ENCODE measurements at places on chromosomes 16 and 17.

DNA sequence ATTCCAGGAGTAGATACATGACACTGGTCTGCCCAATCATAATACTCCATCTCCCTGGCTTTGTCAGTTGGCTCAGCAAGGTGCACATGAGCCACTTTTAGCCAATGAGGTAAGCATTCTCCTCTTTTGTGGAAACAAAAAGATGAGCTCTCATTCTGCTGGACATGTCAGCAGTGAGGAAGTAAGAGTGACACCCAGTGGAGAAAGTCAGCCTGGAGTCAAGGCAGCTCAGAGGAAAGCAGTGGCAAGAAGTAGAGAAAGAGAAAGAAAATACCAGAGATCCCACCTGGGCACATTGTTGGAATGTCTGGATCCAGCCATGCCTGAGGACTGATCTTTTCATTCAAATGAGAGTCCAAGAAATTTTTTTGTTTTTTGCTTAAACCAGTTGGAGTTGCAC is 496.9 kb upstream of the C16orf82 start:
- peak; percentile 32 for DNase-seq
- no peaks in the 10 kb centered on the region for H3K4me1 ChIP-seq
- H3K36me3 ChIP-seq: no peaks in the 10 kb centered on the region
- H3K4me3 ChIP-seq: no peak overlapping the region
- no peaks in the 10 kb centered on the region for H3K27me3 ChIP-seq
- no peak overlapping the region for H3K27ac ChIP-seq

DNA sequence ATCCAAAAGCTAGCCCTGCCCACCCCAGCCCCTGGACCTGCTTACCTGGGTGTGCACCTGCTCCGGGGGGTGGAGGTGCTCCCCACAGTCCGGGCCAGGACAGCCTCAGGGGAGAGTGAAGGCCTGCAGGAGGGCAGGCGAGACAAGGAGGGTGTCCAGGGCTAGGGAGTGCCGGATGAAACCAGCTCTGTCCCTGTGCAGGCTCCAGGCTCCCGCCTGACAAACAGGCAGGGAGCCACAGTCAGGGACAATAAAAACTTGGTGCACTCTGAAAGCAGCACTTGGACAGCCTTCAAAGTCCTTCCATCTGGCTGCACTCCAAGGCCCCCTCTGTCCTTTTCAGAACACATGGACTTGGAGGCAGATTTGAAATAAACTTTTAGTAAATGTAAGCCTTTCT is 3.9 kb downstream of the PAQR4 start:
- no peak overlapping the region for H3K27ac ChIP-seq
- no peak for DNase-seq
- H3K36me3 ChIP-seq: no peaks in the 10 kb centered on the region
- H3K27me3 ChIP-seq: no peaks in the 10 kb centered on the region
- peaks cover 9% of the 10 kb centered on the region for H3K4me1 ChIP-seq

GRCh38 chr16:54288835-54289241 is 2.3 kb upstream of the IRX3 start:
- H3K4me3 ChIP-seq: no peak overlapping the region
- H3K36me3 ChIP-seq: no peaks in the 10 kb centered on the region
- no peaks in the 10 kb centered on the region for H3K27me3 ChIP-seq

- H3K27me3 ChIP-seq: no peaks in the 10 kb centered on the region
- no peaks in the 10 kb centered on the region for H3K36me3 ChIP-seq
- DNase-seq: no peak
- H3K27ac ChIP-seq: no peak overlapping the region
Observed at GRCh38 chr17:67216578-67217320, 28.2 kb downstream of the HELZ start.

GRCh38 chr17:48254896-48255295 is 147.3 kb downstream of the SNX11 start:
- H3K4me3 ChIP-seq: no peak overlapping the region
- H3K27ac ChIP-seq: no peak overlapping the region
- no peaks in the 10 kb centered on the region for H3K27me3 ChIP-seq
- H3K36me3 ChIP-seq: no peaks in the 10 kb centered on the region
- no peaks in the 10 kb centered on the region for H3K4me1 ChIP-seq

- H3K27me3 ChIP-seq: no peaks in the 10 kb centered on the region
- no peaks in the 10 kb centered on the region for H3K4me1 ChIP-seq
- no peak overlapping the region for H3K4me3 ChIP-seq
- DNase-seq: no peak
- H3K36me3 ChIP-seq: no peaks in the 10 kb centered on the region
- H3K27ac ChIP-seq: no peak overlapping the region
Observed at GRCh38 chr17:65334406-65334805, 197.2 kb downstream of the RGS9 start.

DNA sequence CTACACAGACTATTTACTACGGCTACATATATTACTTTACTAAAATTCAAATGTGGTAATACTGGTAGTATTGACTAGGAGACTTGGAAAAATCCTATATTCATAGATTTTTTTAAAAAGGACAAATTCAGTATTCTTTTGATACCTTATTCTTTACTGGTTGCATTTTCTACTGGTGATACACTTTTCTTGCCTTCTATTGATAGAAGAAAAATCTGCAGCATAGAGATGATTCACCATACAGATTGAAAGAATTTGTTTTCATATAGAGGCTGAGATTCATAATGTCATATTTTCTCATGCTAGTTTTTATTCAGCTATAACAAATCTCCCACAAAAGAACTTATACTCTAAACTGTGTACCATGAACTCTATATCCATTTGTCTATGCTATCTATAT is 195.4 kb upstream of the C17orf78 start:
- no peak overlapping the region for H3K27ac ChIP-seq
- DNase-seq: no peak
- H3K27me3 ChIP-seq: no peaks in the 10 kb centered on the region
- no peaks in the 10 kb centered on the region for H3K36me3 ChIP-seq
- no peak overlapping the region for H3K4me3 ChIP-seq

- H3K36me3 ChIP-seq: no peaks in the 10 kb centered on the region
- H3K27me3 ChIP-seq: no peaks in the 10 kb centered on the region
- H3K27ac ChIP-seq: no peak overlapping the region
Observed at GRCh38 chr17:35239823-35240222, 3.0 kb upstream of the SLFN5 start.

DNA sequence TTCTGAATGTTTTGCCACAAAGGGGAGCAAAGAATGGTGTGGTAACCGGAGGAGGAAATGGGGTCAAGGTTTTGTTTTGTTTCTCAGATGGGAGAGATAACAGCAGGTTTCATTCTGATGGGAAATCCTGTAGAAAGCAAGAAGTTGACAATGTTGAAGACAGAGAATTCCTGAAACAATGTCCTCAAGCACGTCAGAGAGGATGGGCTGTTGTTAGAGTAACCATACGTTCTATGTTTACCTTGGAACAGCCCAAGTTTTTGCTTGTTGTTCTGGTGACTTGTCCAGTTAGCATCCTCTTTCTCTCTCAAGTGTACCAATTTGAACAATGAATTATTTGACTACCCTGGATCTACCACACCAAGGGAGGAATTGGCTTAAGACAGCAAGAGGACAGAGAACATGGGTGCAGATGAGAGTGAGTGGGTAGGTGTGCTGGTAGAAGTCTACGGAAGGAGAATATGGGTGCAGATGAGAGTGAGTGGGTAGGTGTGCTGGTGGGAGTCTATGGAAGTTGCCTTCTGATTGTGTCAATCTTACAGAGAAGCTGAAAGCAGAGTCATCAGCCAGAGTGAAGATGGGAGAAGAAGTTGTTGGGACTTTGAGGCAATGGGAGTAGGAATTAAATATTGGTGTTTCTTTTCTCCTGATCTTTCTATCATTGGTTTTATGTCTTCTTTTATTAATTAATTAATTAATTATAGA is 14.8 kb upstream of the NSRP1 start:
- H3K36me3 ChIP-seq: no peaks in the 10 kb centered on the region
- no peak overlapping the region for H3K4me3 ChIP-seq
- H3K4me1 ChIP-seq: no peaks in the 10 kb centered on the region
